ENCODE measurements at places on chromosomes 11 and 22.

DNA sequence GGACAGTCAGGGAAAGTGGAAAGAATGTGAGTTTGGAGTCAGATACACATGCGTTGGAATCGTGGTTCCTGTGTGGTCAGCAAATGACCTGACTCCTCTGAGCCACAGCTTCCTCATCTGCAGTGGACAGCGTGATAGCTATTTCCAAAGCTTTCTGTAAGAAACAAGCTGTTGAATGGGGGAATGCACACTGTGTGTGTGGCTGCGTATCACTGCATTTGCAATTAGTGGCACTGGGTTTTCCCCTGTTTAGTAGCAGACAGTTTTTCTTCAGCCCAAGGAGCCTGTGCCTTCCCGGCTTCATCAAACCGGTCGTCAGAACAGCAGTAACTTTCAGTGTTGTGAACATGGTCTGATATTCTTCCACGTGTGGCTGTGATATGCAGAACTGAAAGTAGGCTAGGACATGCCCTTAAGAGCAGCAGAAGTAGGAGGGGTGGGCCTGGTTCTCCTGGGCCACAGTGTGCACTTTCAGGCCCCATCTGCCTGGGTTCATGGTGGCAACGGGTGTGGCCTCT is 121.5 kb downstream of the RRAS2 start:
- DNase-seq, result peak; percentile 44

DNA sequence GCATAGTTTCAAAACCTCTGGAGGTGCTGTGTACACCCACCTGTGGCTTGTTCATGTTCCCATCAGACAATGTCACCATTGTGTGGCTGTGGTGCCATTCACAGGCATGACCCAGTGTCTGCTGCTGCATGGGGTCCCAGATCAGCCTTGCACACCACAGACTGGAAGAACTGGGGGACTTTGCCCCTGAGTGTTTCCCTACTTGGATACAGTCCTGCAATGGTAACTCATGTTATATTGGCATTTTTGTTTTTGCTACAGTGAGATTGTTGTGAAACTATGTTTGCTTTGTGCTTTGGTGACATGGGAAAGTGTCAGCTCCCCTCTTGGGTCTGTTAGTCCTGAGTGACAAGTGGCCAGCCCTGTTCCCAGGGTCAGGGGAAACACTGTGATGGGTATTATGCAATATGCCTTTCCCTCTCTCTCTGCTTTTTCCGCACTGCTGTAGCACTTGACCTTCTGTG is 108.8 kb downstream of the NAV2 start:
- DNase-seq, result no peak

DNA sequence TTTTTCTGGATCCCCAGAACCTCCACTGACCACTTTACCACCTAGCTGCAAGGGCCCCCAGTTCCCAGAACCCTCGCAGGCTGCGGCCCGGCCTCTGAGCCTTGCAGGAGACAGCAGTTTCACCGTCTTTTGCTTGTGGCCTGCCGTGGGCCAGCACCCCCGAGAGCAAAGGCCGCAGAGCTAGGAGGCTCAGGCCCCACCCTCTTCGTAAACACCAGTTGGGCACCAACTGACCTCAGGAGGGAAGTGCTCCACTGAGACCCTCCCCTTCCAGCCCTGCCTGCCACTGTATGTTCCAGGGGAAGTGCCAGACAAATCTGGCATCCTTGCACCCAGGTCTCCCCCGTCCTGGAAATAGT is 23.4 kb upstream of the CREB3L1 start:
- DNase-seq, result peak; percentile 1

- DNase-seq, result peak; percentile 34
Observed at GRCh38 chr11:68524213-68524612, 63.7 kb downstream of the PPP6R3 start.

DNA sequence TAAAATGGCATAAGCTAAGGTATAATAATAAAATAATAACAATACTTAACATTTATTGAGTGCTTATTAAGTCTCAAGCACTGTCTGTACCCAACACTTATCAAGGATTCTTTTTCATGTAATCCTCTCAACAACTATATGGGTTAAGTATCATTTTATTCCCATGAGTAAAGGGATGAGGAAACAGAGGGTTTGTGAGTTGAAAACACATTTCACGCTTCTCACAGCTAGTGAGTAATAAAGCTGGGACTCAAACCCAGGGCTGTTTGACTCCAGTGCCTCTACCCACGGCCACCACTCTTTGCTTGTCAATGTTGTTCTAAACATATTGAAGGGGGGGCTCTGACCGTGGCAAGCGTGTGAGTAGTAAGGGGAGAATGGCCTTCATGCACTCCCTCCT is 8.7 kb downstream of the CD3E start:
- DNase-seq, result no peak

GRCh38 chr11:71450507-71450906 is 2.3 kb upstream of the DHCR7 start:
- no peak for DNase-seq

DNA sequence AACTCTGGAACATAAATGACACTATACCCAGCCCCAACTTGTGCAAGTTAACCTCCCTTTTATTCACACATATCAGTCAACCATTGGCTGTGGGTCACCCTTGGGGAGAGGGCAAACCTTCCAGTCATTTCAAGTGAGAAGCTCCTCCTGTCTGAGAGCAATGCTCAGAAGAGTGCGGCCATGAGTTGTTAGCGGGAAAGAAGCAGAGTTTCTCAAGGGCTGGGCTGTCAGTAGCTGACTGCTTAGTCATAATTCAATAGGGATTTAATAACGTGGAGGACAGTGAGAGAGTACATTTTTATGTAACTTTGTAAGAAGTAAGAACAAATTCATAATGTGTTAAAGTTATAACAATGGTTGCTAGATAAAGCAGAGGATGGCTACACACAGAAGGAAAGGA is 5.1 kb downstream of the PATE2 start:
- no peak for DNase-seq

GRCh38 chr22:20569059-20570058 is 61.9 kb downstream of the MED15 start:
- DNase-seq, result peak; percentile 56

DNA sequence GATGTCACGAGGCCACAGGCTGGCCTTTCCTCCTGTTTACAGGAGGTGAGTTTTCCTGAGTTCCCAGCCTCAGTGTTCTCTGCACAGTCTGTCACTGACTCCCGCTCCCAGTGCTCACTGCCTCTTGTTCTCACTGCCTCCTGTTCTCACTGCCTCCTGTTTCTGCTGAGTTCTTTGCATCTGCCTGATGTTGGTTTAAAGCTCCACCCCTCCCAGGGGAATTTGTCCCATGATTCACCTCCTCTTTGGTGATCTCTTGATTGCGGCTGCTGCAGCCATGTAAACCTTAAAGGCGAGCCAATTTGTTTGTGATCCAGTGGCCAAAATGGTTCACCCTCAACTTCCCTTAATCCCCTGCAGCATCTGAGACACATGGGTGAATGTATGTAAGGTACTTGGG is 6.0 kb upstream of the TUBA8 start:
- no peak for DNase-seq

DNA sequence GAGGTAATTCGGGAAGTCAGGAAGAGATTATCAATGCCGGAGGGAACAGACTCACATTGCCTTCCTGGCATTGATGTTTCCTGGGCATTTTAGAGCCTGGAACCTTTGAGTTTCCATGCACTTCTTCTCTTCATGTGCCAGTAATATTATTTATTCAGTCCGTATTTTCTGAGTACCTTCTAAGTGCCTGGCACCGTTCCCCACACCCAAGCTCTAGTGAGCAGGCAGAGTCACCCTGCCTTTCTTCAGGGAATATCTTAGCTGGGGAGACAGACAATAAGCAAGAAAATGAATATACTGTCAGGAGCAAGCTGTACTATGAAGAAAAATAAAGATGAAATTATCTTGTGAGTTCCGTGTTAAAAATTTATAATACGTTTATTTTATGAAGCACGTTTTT is 136.2 kb upstream of the SEZ6L start:
- no peak for DNase-seq

Measured in muscle of leg (tissue), 16 donors.